ENCODE measurements at places on chromosomes 2 and 18.

- DNase-seq = no peak
Measured at GRCh38 chr2:220708366-220708765, 863.7 kb downstream of the EPHA4 start.

DNA sequence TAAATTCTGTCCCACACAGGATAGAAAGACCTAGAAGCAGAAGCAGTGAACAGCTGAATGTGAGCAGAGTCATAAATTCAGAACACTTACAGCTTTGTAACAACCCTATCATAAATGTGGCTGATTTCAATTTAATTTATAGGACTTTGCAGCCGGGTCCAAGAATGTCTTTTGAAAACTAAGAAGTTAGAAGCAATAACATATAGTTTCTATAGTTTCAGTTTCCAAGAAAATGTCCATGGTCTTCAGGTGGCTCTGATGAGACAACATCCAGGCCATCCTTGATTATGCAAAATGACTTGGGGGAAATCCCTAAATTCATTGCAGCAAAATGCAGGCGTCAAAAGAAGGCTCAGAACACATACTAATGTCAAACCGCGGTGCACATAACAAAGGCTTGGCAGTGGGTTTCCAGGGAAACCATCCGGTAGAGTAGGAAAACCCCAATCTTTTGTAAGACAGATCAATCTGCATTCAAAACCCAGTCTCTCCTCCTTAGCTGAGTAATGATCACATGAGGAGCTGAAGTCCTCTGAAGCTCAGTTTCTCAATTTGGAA is 442.2 kb upstream of the ID2 start:
- DNase-seq = no peak

DNA sequence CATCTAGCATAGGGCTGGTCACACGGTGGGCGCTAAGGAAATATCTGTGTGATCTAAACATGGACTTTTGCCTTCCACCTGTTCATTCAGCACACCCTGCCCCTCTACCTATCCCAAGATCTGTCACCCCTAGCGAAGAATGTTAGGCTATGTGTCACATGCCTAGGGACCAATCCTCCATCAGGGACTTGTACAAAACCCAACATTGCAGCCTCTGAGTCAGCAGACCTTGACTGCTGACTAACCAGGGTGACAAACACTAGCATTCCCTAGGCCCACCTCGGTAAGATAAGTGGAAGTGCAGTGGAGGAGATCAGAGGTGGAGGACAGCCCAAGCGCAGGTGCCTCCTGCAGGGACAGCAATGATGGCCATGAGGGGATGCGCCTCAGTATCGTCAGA is 99.2 kb downstream of the SOX11 start:
- no peak for DNase-seq

GRCh38 chr18:56878711-56879110 is 227.6 kb downstream of the WDR7 start:
- DNase-seq = no peak

GRCh38 chr2:40160751-40161218 is 291.1 kb downstream of the SLC8A1 start:
- no peak for DNase-seq

DNA sequence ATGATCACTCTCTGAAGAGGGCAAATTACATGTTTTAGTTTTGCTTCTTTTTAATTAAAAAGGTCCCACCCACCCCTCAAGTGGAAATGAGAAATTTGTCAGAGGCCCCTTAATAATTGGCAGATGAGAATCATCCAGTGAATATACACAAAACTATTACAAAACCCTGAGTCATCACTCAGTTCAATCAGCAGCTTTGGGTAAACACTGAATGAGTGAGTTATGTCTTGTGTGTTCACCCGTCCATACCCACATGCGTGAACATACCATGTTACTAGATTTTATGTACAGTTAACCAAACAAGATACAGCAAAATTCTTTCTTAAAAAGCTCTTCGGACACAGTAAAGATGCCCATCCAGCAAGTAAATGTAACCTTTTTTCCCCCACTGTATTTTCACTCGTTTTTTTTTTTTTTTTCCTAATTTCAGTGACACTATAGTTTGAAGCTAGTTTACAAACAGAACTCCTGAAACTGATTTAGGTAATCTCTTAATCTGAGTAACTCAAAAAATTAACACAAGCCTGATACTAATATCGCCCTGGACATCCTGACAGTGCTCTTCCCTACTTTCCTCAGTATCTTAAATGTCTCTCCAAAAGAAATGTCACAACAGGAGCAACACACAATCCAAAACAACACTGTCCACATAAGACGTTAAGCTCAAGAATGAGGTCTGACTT is 1.4 kb downstream of the PSME4 start:
- peak; percentile 7 for DNase-seq

GRCh38 chr2:2577407-2577831 is 246.3 kb upstream of the MYT1L start:
- DNase-seq = no peak

DNA sequence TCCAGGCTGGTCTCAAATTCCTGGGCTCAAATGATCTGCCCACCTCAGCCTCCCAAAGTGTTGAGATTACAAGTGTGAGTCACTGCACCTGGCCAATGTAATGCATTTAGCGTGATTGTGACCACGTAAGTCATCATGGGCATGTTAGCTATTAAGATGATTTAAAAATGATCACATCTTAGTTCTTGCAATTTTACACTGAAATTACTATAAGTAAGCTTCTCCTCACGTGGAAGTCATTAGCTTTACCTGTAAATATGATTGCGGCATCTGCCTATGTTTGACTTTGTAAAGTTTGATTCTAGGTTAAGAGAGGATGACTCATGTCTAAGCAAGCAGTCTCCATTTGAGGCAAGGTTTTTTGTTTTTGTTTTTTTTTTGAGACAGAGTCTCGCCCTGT is 85.5 kb downstream of the PMAIP1 start:
- no peak for DNase-seq

- DNase-seq = no peak
Measured at GRCh38 chr2:223114170-223114569, 62.2 kb downstream of the KCNE4 start.

GRCh38 chr2:6290217-6291015 is 575.3 kb downstream of the CMPK2 start:
- no peak for DNase-seq

DNA sequence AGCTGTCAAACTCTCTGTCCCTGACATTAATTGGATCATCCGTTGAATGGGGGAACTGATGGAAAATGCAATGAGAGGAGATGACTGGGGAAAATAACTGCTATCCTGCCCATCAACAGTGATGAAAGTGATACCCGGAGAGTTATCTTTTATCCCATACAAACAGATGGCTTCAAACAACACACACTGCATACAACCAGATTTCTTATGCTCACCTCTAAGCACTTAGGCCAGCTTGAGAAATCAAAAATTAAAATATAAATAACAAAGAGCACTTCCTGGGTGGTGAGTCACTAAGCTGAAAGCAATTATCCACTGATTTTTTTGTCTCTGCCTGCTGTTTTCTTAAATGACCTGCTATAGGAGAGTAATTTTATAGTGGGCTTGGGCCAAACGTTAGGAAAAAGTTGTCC is 237.6 kb upstream of the RGPD4 start:
- peak; percentile 6 for DNase-seq

- DNase-seq = no peak
Measured at GRCh38 chr2:127650041-127650784, 4.3 kb downstream of the GPR17 start.

- no peak for DNase-seq
Measured at GRCh38 chr2:102736110-102736409, 25.8 kb upstream of the TMEM182 start.

DNA sequence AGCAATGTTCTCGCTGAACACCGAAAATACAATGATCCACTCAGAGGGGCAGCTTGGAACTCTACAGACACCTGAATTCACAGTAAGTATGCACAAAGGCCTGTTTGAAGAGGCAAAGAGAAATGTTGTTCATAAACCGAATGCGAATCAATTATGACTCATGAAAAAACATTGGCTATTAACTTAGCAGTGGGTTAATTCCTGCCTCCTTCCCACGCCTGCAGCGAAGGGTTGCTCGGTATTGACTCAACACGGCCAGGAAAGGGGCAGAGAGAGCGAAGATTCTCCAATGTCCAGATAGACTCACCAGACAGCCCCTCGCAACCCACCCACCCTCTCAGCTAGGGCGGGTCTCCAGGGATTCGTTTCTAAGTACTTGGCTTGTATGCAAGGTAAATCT is 9.4 kb downstream of the CRACDL start:
- no peak for DNase-seq

DNA sequence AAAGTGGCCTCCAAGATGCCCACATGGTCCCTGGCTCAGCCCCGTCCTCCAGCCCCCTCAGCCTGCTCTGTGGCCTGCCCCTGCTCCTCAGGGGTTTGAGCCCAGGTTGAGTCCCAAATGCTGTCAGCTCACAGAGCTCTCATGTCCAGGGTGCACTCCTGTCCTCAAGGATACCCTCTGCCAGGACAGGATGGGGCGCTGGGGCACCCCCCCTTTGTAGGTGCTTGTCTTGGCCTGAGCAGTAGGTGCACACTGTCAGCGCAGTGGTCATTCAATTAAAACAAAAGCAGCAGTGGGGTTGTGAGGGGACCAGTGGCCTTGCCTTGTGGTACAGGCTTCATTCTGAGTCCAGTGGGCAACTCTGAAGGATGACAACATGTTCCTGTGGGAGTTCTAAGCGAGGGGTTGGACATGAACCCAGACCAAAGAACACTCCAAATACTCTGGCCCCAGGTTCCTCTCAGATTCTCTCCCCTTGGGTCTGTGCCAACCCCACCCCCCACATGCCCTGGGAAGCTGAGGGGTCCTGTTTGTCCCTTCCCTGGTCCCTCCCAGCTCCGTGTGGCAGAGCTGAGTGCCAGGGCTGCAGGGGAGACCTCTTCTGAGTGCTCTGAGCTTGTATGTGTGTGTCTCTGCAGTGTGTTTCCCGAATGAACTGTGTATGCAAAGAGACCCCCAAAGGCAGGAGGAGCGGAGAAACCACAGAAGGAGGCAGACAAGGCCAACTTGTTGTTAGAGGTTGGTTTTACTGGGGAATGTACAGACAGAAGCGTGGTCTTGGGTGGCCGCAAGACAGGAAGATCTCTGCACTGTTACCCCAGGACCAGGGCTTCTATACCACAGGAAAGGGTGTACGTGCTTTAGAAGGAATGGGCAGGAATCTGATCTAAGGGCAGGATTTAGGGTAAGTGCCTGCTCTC is 155.6 kb upstream of the HS6ST1 start:
- no peak for DNase-seq

- no peak for DNase-seq
Measured at GRCh38 chr2:34734042-34734441, 1134.9 kb upstream of the FAM98A start.

DNA sequence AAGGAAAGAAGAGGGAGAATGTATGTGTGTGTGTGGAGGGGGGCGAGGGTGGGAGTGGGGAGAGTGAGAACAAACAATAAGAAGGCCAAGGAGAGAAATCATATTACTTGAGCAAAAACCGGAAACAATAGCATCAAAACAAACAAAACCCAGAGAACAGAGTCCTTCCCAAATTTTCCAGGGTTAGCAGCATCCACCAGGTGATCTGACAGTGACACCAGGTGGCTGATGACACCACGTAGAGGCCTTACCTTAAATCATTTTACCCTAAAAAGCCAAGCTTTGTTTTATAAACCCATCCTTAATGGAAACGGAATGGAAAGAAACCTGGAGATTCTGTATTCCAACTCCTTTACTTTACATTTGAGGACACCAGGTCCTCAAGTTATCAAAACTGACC is 42.9 kb downstream of the CDCA7 start:
- DNase-seq = no peak

Measured in SW 1271 (cell line).